HT-29 (cell line): ENCODE measurements at places on chromosomes 16 and 17. TPM values are rescaled to one million over a fixed set of nuclear protein-coding genes. Genes with fewer than 3 reads are reported as not detected.

GRCh38 chr17:67111327-67111726 lies 67.0 kb downstream of the CACNG1 start:
- DNase-seq, result no peak

GRCh38 chr17:17609121-17609520 lies 17.6 kb upstream of the PEMT start:
- peak; percentile 6 for DNase-seq

DNA sequence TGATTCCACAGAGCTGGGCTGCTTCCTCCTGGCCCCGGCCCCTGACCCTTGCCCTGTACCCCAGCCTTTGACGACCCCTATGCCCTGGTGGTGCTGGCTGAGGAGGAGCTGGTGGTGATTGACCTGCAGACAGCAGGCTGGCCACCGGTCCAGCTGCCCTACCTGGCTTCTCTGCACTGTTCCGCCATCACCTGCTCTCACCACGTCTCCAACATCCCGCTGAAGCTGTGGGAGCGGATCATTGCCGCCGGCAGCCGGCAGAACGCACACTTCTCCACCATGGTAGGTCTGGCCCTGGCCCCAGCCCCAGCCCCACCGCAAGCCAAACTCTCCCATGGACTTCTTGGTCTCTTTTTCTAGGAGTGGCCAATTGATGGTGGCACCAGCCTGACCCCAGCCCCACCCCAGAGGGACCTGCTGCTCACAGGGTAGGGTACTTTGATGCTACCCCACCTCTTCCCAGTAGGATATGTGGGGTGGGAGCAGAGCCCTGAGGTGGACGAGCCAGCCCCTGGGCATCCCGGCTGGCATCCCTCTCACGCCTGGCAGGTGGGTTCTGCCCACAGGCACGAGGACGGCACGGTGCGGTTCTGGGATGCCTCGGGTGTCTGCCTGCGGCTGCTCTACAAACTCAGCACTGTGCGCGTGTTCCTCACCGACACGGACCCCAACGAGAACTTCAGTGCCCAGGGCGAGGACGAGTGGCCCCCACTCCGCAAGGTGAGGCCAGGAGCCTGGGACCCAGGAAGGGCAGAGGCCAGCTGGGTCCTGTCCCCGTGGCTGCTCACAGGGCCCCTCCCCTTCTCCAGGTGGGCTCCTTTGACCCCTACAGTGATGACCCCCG lies 19.0 kb upstream of the MYO15B start:
- no peak for DNase-seq

Gene PRCD
- total RNA-seq, result not detected in 2 replicates

Gene KRT25
- total RNA-seq, result not detected in 2 replicates

DNA sequence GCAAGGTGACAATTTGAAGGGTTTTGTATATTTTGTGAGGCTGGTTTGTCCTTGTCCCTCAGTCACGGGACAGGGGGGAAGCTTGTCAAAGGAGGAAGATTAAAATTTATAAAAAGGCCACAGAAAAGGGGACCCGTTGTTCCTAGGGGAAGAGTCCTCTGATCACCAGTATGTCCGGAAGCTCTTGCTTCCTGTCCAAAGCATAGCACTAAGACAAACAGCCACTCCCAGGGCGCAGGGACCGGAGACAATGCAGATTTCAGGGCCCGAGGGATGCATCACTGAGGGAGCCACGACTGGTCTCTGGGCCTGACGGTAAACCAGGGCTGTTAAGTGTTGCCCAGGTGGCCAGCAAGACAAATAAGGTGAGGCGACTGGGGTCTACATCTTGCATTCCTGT lies 95.2 kb downstream of the MAF start:
- DNase-seq, result no peak

GRCh38 chr16:84800158-84800978 lies 19.4 kb upstream of the CRISPLD2 start:
- no peak for DNase-seq

- DNase-seq, result no peak
Measured at GRCh38 chr17:6636616-6637457, 3.7 kb downstream of the KIAA0753 start.

GRCh38 chr17:72056155-72056554 lies 64.7 kb upstream of the SOX9 start:
- DNase-seq, result no peak

Gene PERCC1
- 0.10 TPM in 1 of 2 replicates, not detected in the other for total RNA-seq

GRCh38 chr17:70168977-70169708 lies at the start of gene KCNJ2:
Gene KCNJ2 (plus strand): TSS chr17:70169532. CDS start chr17:70175040, 5,508 bp downstream.
- DNase-seq, result peak; percentile 64

DNA sequence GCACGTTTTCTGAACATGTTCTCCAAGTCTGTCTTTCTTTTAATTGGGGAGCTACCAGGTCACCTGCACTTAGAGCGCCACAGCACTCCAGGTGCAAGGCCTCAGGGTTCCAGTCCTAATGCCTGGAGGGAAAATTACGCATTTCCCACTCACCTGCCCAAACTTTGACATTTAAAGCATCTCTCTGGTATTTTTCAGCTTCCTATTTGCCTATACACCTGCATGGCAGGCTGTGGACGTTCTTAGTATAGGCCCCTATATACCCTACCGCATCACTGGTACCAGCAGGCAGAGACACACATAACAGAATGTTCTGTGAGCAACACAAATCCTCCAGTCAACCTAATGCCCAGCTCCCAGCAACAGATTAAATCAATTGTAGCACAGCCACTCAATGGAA lies 213.3 kb downstream of the MRTFB start:
- no peak for DNase-seq

Gene KRTAP4-1
- total RNA-seq, result not detected in 2 replicates

DNA sequence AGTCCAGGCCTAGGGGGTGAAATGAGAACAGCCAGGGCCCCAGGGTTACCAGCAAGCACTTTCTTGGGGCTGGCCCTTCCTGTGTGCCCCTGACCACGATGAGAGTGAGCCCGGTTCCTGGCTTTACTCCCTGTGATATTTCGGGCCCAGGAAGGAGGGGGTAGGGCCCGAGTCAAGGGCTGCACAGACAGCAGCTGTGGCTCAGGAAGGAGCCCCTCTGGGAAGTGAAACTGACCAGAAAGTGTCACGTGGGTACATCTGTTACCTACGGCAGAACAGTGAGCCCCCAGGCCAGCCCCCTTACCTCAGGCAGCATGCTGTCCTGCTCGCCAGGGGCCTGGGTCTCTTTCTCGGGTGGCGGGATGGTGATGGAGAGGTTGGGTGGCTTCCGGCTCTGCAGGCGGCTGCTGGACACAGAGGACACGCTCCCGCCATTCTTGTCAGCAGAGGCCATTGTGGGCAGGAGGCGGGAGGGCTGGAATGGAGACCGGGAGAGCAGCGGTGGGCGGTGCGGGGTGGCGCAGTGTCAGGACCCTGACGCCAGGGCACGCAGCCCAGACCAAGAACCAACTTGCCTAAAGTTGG lies 13.8 kb downstream of the AANAT start:
- DNase-seq, result no peak

Gene CCL1
- not detected in 2 replicates for total RNA-seq

DNA sequence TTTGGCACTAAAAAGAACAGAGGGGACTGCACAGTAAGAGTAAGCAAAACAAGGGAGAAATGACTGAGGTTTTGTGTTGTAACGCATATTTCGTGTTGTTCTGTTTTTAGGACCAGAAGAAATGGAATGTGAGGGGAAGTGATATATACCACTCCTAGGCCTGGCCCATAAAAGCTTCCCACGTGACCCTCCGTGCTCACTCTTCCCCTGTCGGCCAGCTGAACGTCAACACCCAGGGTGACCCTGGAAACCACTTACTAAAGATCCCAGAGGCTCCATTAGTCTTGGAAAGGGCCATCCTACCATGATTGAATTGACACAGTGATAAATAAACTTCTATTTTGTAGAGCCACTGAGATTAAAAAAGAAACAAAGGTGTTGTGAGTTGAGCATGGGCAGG lies 79.8 kb downstream of the HELZ start:
- no peak for DNase-seq

Gene RNF112
- not detected in 2 replicates for total RNA-seq

Gene EIF3CL
- 110 and 114 TPM in 2 replicates for total RNA-seq

Gene C17orf100
- total RNA-seq, result 0.31 and 1.1 TPM in 2 replicates

DNA sequence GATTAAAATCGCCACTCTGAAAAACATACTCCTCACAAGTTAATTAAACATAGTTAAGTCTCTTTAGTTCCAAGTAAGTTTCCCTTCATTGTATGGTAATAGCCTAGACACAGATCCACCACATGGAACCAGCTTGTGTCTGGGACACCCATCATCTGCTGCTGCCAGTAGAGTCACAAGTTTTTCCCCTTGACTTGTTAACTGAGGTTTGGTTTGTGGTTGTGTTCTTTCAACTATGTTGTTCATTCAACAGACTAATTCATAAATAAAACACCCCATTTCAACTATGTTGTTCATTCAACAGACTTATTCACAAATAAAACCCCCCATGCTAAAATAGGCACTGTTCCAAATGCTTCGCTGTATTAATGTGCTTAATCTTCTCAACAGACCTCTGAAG lies 24.4 kb downstream of the YWHAE start:
- no peak for DNase-seq

GRCh38 chr17:41894791-41895331 lies 23.9 kb downstream of the ACLY start:
- DNase-seq, result no peak

GRCh38 chr16:56851671-56852400 lies 13.2 kb upstream of the SLC12A3 start:
- DNase-seq, result no peak

GRCh38 chr17:74757931-74758847 lies 9.8 kb downstream of the NHERF1 start:
- peak; percentile 66 for DNase-seq

GRCh38 chr17:10360578-10360977 lies 12.2 kb downstream of the MYH13 start:
- DNase-seq, result no peak

Gene NPIPA3
- 1.1 TPM in 1 of 2 replicates, not detected in the other for total RNA-seq

Gene NUFIP2
- 19.3 and 20.3 TPM in 2 replicates for total RNA-seq

DNA sequence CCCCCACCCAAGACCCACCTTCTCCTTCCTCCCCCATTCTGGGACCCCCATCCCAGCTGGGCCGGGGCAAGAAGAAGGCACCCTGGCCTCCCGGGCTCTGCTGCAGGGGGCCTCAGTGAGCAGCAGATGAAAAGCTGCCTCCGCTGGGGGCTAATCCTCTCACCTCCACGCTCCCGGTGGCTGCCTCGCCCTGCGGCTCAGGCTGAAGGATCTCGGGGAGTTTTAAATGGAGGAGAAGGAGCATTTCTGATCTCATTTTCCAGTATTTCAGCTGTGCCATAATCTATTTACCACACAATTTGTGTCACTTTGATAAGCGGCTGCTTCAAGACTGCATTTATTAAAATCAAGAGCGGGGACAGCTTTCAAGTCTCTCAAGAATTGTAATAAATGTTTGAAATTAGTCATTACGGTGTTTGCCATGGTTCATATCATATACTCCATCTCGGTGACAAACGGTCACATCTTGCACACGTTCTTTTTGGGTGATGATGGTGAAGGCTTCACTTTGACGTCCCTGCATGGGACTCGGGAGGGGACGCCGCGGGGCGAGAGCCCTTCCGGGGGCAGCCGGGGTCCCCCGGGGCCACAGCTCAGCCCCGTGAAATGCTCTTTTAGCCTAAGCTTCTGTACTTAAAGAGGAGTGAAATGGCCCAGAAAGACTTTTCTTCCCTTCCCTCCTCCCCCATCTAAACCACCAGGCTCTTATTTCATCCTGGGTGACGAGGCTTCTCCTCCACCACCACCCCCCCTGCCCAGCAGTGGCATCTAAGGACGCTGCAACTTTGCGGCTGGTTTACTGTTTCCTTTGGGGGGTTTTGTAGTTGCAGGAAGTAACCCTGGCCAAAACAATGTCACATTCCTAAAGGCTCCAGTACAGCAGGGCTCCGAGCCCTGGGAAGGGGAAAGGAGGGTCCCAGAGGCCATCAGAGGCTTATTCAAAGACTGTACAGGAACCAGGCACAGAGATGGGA lies 313.1 kb upstream of the TNRC6C start:
- no peak for DNase-seq

Gene SPN
- 0.10 and 0.23 TPM in 2 replicates for total RNA-seq

DNA sequence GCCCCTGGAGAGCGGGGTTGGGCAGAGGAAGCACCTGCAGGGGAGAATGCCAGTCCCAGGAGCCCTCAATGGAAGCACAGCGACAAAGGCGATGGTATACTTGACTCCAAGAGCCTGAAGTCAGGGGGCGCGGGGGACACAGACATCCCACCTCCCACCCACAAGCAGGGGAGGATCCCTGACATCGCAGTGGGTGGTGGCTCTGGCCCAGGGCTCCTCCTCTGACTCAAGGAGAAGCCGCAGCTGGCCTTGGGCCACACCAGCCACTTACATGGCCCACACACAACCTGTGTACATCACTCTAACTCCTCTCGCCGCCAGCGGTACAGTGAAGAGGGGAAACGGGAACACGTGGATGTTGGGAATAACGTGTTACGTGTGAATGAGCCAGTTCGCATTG lies 44.3 kb downstream of the FZD2 start:
- DNase-seq, result no peak

DNA sequence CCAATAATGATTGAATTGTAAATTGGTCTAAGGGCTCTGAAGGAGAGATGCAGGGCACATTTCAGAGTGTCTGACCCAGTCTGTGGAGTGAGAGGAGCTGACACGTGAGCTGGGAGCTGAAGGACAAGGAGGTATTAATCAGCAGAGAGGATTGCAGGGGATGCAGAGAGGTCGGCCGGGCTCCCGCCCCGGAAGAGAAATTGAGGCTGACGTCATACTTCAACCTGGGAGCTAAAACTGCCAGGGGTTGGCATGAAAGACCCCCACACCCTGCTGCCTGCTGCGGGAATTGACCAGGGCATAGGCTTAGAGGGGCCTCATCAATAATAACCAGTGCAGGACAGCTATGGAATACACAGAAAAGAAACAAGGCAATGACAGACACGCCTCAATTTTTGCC lies 53.6 kb upstream of the CLEC19A start:
- no peak for DNase-seq

DNA sequence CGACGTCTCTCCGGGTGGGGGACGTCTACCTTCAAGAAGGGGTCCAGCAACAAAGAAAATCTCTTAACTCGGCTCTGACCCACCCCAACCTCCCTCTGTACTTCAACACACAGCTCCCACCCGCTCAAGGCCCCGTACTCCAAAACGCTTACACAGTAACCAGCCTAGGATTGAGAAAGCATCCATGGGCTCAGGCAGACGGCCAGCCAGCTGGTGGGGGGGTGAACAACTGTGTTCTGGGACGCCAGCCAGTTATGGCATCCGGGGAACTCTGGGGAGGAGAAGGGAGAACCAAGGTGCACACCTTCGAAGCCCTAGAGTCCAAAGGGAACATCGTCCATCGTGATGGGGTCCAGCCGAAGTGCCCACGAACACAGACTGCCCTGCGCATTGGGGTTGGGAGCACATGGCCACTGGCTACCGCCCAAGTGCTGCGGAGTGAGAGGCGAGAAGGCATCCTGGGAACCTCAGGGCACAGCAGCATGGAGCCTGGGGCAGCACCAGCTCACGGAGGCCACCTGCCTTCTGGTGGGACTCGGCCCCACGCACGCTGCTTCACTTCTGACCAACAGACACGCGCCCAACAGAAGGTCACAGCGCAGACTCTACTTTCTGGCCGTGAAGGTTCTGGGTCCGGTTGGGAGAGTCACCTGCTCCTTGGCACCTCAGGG lies 14.3 kb downstream of the SLC16A3 start:
- peak; percentile 48 for DNase-seq

Gene TPPP3
- total RNA-seq, result 70.5 and 70.9 TPM in 2 replicates

- DNase-seq, result no peak
Measured at GRCh38 chr17:47072886-47073285, 93.8 kb upstream of the RPRML start.
